Activated CD8-positive, alpha-beta T cell treated with anti-CD3 and anti-CD28 coated beads, Interleukin-2, amount 10 ng/mL, durations not matched to agents 7 days and 5 days (primary cell): ENCODE measurements at places on chromosomes 5 and 9.

DNA sequence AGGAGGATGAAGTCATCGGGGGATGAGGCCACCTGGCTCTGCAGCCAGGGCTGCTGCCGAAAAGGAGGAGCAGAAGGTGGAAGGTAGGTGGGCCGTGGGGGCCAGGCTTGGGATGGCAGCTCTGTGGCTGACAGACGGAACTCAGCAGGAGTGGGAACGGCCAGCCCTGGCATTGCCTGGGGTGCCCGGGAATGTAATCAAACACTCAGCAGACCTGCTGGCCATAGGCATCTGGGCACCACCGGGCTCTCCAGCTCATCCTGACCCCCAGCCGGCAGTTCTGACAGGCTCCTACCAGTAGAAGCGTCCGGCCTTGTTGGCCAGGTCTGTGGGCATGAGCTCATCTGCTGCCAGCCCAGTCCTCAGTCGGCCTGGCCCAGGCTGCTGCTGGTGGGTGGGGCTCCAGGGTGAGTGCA is 4.3 kb upstream of the FAT2 start:
- no peak overlapping the region for H3K27ac ChIP-seq
- H3K27me3 ChIP-seq, result peaks cover 5% of the 10 kb centered on the region
- no peaks in the 10 kb centered on the region for H3K4me1 ChIP-seq
- no peak overlapping the region for H3K4me3 ChIP-seq
- DNase-seq, result no peak
- no peaks in the 10 kb centered on the region for H3K36me3 ChIP-seq

DNA sequence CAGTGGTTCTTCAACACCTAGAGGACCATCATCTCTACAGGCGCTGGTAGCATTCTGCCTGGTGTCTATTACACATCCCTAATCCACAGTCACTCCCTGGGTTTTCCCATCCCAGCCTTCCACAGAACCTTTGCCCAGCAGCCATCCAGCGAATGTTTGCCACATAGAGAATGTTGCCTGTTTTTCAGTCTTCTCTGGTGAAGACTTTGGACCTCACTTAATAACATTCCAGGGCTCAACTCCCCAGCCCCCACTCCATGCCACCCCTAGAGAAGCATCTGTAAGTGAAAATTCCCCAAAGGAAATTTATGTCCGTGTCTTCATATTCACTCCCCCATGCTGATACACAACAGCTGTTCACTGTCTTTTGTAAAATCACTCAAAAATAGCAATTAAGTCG is 249.6 kb downstream of the AOPEP start:
- no peak overlapping the region for H3K27ac ChIP-seq
- H3K36me3 ChIP-seq, result no peaks in the 10 kb centered on the region
- DNase-seq, result no peak
- H3K4me3 ChIP-seq, result no peak overlapping the region
- no peaks in the 10 kb centered on the region for H3K27me3 ChIP-seq

GRCh38 chr9:121285835-121286687 is 18.1 kb downstream of the GSN start:
- no peaks in the 10 kb centered on the region for H3K36me3 ChIP-seq
- H3K4me1 ChIP-seq, result peaks cover 15% of the 10 kb centered on the region
- DNase-seq, result no peak
- H3K27me3 ChIP-seq, result no peaks in the 10 kb centered on the region
- peak overlapping the region; percentile 54 for H3K27ac ChIP-seq

- peaks cover 20% of the 10 kb centered on the region for H3K27me3 ChIP-seq
- DNase-seq, result peak; percentile 69
- H3K27ac ChIP-seq, result no peak overlapping the region
- H3K4me1 ChIP-seq, result no peaks in the 10 kb centered on the region
Measured at GRCh38 chr5:159316519-159317383, 13.5 kb downstream of the IL12B start.

GRCh38 chr5:9381464-9381863 is 164.4 kb downstream of the SEMA5A start:
- no peak overlapping the region for H3K4me3 ChIP-seq
- no peak overlapping the region for H3K27ac ChIP-seq
- no peaks in the 10 kb centered on the region for H3K4me1 ChIP-seq
- no peaks in the 10 kb centered on the region for H3K36me3 ChIP-seq
- DNase-seq, result no peak

- no peak for DNase-seq
- no peaks in the 10 kb centered on the region for H3K27me3 ChIP-seq
- no peaks in the 10 kb centered on the region for H3K4me1 ChIP-seq
- no peaks in the 10 kb centered on the region for H3K36me3 ChIP-seq
Measured at GRCh38 chr9:90838098-90838497, 36.5 kb downstream of the SYK start.

GRCh38 chr9:19998823-19999455 is 210.1 kb upstream of the SLC24A2 start:
- peaks cover 57% of the 10 kb centered on the region for H3K4me1 ChIP-seq
- H3K36me3 ChIP-seq, result peaks cover 37% of the 10 kb centered on the region
- H3K27ac ChIP-seq, result peak overlapping the region; percentile 95

GRCh38 chr5:52856564-52856963 is 68.8 kb downstream of the ITGA1 start:
- H3K27me3 ChIP-seq, result no peaks in the 10 kb centered on the region
- H3K27ac ChIP-seq, result no peak overlapping the region
- peaks cover 8% of the 10 kb centered on the region for H3K4me1 ChIP-seq
- H3K4me3 ChIP-seq, result no peak overlapping the region
- no peak for DNase-seq

DNA sequence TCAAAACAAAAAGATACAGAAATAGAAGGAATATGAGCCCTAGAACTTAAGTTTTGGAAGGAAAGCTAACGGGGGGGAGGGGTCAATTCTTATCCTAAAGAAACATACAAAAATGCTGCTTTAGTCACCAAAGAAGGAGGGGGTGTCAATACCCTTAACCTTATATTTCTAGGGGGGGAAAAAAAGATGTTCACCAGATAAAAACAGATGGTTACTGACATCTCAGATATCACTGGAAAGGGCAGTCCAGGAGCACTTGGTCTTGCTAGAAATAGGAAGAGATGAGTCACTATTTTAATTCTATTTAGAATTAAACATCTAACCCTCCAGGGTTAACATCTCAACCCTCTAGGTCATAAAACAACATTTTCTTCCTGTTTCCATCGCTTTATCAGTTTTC is 1.7 kb downstream of the DIAPH1 start:
- peak overlapping the region; percentile 98 for H3K4me3 ChIP-seq
- no peak for DNase-seq
- H3K4me1 ChIP-seq, result peaks cover 56% of the 10 kb centered on the region

- no peak overlapping the region for H3K27ac ChIP-seq
- no peak overlapping the region for H3K4me3 ChIP-seq
- H3K27me3 ChIP-seq, result peaks cover 4% of the 10 kb centered on the region
- no peaks in the 10 kb centered on the region for H3K36me3 ChIP-seq
- no peak for DNase-seq
Measured at GRCh38 chr9:87343816-87344430, 153.7 kb upstream of the DAPK1 start.

DNA sequence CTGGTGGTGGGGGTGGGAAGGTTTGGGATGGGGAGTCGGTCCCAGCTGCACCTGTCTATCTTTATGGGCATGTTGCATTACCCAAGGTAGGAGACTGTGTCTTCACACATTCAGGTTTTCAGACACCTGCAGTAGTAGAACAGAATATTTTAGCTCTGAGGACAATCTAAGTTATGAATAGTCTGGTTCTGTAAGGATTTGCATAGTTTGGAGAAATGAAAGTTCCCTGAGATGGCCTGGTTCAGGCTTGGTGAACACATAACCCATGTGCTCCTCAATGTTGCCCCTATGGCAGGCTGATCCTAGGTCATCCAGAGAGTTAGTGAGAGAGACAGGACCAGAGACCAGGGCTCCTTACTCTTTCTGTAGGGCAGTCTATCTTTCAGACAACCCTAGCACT is 20.7 kb downstream of the TNFSF8 start:
- peak; percentile 18 for DNase-seq
- peaks cover 80% of the 10 kb centered on the region for H3K4me1 ChIP-seq

DNA sequence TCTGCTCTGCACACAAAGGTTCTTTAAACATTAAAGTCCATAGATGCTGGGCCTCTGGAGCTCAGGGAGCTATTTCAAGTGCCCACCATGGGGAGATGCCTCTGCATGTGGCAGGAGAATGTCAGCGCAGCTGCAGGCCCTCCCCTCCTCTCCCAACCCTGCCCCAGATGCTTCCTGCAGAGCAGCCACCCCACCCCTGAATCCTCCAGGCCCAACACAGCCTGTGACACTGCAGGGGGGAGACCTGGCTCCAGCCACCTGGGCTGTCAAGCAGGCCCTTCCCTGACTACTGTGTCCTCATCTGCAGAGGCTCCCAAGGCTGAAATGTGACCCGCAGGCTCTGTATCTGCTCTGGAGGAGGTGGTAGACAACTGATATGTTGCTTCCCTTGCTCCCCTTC is 213.9 kb downstream of the GABBR2 start:
- DNase-seq, result no peak
- H3K4me1 ChIP-seq, result no peaks in the 10 kb centered on the region
- H3K27ac ChIP-seq, result no peak overlapping the region
- peaks cover 17% of the 10 kb centered on the region for H3K27me3 ChIP-seq
- no peaks in the 10 kb centered on the region for H3K36me3 ChIP-seq

- H3K27me3 ChIP-seq, result no peaks in the 10 kb centered on the region
- no peaks in the 10 kb centered on the region for H3K36me3 ChIP-seq
- no peak overlapping the region for H3K27ac ChIP-seq
Measured at GRCh38 chr9:106324591-106325280, 538.2 kb upstream of the ZNF462 start.

DNA sequence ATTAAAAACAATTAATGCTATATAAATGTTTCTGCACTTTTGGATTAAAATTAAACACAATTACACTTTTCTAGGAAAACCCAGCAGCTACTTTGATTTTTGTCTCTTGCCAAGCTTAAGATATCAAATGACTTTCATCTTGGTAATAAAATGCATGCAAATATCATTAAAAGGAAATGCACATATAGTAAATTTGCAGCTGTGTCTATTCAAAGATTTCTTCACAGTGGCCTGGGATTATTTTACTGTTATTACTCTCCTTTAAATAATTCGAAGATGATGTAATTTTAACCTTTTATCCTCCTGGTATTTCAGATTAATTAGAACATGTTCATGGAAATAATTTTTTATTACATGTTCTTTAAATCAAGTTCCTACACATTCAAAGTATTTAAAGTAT is 529.5 kb upstream of the RGMB start:
- no peak for DNase-seq
- no peaks in the 10 kb centered on the region for H3K27me3 ChIP-seq
- no peaks in the 10 kb centered on the region for H3K36me3 ChIP-seq
- H3K27ac ChIP-seq, result no peak overlapping the region

DNA sequence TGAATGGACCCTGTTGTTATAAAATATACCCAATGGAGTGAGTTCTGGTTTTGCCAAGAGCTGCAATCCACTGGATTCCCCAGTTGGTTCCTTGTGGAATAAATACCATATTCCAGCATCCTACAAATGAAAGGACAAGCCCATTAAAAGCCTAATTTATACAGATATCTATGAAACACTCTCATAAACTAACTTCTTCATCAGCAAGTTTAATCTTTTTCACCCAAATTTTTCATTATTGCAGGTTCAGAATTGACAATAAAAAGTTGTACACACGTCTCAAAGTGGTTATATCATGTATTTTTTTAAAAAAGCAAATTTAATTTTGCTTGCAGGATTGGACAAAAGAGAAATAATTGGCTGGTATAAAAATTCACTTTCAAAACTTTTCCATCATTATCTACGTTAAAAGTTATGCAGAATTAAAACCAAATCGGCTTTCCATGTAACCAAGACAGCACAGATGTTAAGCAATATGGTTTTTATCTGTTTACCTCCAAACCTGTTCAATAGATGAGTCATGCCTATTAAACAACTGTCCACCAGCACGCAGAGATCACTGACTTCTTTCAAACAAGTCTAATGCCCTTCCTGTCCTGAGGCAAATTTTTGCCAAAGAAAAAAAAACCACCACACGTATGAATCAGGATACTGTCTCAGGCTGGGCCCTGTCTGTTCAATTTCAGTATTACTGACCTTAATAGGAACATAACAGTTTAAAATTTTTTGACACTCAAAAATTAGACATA is 42.5 kb downstream of the CEMIP2 start:
- H3K4me1 ChIP-seq, result no peaks in the 10 kb centered on the region
- H3K36me3 ChIP-seq, result peaks cover 60% of the 10 kb centered on the region
- no peak overlapping the region for H3K4me3 ChIP-seq
- no peak for DNase-seq
- H3K27me3 ChIP-seq, result no peaks in the 10 kb centered on the region

DNA sequence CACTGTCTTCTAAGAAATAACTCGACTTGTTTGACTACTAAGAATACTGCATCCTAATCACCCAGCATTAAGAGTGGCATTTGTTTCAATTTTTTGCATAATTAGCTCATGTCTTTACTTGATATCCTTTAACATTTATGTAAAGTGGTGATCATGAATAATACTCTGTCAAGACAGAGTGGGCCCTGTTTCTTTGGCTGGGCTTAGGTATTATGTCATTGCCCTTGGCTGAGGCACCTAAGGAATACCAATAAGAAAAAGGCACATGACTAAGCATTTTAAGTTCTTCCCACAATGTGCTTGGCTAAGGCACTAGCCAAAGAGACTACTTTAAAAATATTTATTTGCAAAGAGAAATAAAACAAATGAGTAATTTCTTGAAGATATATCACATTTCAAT is 308.1 kb downstream of the CTNND2 start:
- no peaks in the 10 kb centered on the region for H3K27me3 ChIP-seq
- H3K4me3 ChIP-seq, result no peak overlapping the region
- DNase-seq, result no peak
- no peaks in the 10 kb centered on the region for H3K4me1 ChIP-seq
- H3K27ac ChIP-seq, result no peak overlapping the region

DNA sequence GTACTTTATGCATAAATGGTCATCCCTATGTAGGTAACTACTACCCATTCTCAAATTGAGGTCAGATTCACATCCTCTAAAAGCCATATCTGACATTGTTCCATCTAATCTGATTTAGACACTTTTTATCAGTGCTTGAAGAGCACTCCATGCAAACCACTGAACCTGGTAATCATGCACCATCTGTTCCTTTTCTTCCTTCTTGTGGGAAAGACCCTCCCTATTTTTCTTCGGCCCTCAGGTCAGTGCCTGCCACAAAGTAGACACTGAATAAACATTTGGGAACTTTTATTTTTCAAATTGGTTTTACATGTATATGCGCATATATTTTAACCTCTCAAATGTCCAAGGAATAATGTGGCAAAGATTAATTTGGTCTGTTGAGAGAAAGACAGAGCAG is 26.0 kb upstream of the PDE4D start:
- H3K27me3 ChIP-seq, result no peaks in the 10 kb centered on the region
- H3K36me3 ChIP-seq, result no peaks in the 10 kb centered on the region
- H3K27ac ChIP-seq, result no peak overlapping the region
- no peaks in the 10 kb centered on the region for H3K4me1 ChIP-seq
- H3K4me3 ChIP-seq, result no peak overlapping the region

DNA sequence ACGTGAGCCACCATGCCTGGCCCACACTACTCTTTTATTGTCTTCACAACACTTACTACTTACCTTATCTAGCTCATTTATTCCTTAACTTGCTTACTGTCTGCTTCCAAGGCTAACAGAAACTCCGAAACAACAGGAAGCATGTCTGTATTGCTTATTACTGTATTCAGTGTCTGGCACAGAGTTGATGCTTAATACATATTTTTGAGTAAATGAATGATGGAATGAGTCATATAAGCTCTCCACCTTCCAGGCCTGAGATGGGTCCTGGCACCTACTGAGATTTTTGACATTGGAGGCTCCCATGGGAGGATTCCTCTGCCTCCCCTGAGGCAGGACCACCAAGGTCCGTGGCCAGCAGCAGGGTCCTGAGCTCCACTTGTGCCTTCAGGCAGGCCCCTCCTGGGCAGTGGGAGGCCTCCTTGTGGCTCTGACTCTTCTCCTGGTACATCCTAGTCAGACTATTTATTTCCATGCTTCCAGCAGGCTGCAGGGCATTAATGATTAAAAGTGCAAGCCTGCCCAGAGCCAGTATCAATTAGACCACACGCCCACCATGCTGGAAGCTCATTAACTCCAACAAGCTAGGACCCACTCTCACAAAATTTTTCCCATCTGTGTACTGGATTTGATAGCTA is 76.5 kb upstream of the CTNNA1 start:
- no peaks in the 10 kb centered on the region for H3K36me3 ChIP-seq
- peaks cover 69% of the 10 kb centered on the region for H3K27me3 ChIP-seq
- no peak for DNase-seq
- H3K27ac ChIP-seq, result no peak overlapping the region
